Activated naive CD4-positive, alpha-beta T cell treated with anti-CD3 and anti-CD28 coated beads, Interleukin-2, amount 10 ng/mL, durations not matched to agents 7 days and 5 days (primary cell): ENCODE measurements at places on chromosomes 12 and 14.

- no peak for DNase-seq
Measured at GRCh38 chr12:100453951-100454350, 19.7 kb upstream of the NR1H4 start.

- DNase-seq, result no peak
Measured at GRCh38 chr12:12592930-12593329, 18.7 kb upstream of the CREBL2 start.

DNA sequence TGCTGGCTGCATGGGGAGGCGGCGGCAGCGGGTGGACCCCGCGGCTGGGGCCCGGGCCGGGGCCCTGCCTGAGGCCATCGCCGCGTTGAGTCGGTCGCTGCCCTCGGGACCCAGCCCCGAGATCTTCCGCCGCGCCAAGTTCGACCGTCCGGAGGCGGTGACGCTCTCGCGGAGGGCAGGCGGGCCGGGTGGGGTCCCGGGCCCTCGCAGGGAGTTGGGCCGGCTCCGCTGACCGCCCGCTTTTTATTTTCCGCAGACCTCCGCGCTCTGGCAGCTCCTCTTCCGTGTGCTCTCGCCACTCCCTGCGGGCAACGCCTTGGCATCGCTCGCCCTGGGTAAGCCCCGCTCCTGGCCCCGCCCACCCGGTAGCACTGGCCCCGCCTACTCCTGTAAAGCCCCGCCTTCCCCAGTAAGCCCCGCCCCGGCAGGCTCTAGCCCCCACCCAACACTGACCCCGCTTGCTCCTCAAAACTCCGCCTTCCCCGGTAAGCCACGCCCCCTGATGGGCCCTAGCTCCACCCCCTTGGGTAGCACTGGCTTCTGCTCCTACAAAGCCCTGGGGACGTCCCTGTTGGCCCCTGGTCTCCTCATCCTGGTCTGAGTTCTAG is 424 bp downstream of the TEDC1 start:
- DNase-seq, result peak; percentile 91

GRCh38 chr14:36238666-36239363 is 62.3 kb upstream of the PTCSC3 start:
- DNase-seq, result no peak

DNA sequence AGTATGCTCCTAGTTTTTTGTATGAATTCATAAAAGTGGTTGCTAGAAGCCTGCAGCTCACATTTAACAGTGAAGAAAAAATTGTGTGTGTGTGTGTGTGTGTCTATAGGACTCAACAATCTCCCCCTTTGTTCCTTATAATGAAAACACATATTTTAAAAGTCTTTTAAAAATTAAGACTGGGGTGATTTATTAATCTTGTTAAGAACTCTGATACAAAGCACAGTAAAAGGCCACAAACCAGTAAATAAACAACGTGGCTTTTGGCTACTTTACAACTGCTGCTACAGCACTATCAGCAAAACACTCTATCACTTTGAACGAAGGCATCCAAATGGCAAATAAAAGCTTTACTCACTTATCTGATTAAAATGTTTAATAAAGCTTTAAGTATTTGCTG is 594 bp upstream of the VCPKMT start:
- DNase-seq, result no peak

GRCh38 chr14:24364841-24365240 is 3.1 kb upstream of the NFATC4 start:
- DNase-seq, result no peak

DNA sequence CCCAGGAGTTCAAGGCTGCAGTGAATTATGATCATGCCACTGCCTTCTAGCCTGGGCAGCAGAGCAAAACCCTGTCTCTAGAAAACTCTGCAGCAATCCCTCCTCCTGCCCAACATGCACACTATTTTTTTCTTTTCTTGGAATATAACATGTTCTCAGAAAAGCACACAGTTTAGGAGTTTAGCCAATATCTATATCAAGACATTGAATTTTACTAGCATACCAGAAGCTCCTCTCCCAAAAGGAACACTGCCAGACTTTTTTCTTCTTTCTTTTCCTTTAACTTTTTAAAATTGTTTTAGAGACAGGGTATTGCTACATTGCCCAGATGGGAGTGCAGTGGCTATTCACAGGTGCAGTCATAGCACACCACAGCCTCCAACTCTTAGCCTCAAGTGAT is 107.1 kb upstream of the AEBP2 start:
- no peak for DNase-seq

DNA sequence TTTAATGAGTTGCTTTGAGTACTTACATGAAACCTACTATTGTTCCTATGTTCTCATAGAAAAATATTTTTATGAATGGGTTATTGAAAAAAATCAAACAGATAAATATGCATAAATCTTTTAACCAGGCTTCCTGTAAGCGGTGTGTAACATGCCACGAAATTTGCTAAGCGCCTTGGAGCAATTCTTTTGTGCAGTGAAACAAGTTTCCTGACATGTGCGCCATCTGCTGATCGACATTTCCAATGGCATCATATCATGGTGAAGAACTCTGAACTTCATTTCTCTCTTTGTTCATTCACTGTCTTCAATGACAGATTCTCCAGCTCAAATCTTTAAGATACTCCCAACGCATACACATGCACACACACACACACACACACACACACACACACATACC is 145.6 kb upstream of the NAV3 start:
- DNase-seq, result peak; percentile 25

- no peak for DNase-seq
Measured at GRCh38 chr14:100988011-100988410, 84.5 kb upstream of the RTL1 start.

DNA sequence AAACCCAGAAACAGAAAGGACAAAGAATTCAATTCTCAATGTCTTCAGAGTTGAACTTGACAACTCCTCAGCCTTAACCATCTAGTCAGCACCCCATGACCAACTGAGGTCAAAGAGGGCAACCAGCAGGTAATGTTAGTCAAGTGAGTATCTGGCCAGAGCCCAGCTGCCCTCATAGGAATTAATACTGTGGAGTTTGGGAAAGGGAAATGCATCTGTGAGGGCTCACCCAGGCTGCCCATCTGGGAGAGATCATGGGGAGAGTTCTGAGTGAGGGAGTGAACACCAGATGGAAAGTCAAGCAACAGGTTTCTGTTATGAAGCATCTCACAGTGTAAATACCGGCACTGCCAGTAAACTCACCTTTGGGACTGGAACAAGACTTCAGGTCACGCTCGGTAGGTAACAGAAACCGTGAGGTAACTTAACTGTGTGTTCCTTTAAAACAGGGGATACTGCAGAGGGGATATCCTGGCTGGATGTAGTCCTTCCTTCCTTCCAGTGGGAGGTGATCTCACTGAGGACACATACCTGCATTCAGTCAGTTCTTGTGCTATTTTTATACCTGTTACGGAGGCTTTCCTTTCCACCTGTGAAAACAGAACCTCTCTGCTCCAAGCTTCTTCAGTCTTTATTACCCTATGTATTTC is 94.4 kb downstream of the DAD1 start:
- no peak for DNase-seq

DNA sequence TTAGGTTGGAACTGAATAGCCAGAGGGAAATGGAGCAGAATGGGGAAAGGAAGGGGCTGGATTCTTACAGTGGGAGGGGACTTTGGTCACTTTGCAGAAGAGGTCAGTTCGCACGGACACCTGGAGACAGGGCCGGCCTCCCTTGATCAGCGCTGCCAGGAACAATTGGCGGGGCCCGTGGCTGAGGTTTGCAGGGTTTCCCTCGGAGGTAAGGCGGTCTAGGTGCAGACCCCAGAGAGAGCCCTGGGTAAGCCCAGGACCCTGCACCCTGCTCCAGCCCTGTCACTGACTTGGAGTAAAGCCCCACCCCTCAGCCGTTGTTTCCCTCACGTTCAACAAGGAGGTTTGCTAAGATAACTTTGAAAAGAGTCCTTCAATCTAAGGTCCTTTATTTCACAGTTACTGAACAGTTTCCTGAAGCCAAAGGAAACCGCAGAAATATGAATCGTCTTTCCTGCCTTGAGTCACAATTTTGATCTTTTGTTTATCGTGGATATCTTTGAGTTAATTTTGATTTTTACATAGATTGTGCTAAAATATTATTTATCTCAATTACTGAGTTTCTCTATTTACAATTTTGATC is 231.4 kb upstream of the RTL1 start:
- no peak for DNase-seq

GRCh38 chr12:105740369-105740768 is 398.4 kb downstream of the NUAK1 start:
- DNase-seq, result no peak

DNA sequence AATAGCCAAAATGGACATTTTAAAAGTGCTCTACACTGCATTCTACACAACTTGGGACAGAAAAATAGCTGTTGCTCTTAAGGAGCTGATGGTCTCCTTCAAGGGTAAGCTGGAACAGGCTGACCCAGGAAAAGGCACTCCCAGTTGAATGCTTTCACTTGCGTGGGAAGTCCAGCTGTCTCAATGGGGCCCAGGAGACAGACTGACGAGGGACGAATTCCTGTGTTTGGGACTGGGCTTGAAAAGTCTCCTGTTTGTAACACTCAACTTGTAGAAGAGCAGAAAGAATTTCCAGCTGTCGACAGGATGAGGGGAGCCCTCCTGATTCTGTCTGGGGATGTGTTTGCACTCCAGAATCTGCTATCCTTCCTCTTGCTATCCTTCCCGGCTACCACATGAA is 180.8 kb downstream of the ZFP36L1 start:
- no peak for DNase-seq

GRCh38 chr12:39682689-39683477 is 63.3 kb upstream of the ABCD2 start:
- DNase-seq, result no peak

DNA sequence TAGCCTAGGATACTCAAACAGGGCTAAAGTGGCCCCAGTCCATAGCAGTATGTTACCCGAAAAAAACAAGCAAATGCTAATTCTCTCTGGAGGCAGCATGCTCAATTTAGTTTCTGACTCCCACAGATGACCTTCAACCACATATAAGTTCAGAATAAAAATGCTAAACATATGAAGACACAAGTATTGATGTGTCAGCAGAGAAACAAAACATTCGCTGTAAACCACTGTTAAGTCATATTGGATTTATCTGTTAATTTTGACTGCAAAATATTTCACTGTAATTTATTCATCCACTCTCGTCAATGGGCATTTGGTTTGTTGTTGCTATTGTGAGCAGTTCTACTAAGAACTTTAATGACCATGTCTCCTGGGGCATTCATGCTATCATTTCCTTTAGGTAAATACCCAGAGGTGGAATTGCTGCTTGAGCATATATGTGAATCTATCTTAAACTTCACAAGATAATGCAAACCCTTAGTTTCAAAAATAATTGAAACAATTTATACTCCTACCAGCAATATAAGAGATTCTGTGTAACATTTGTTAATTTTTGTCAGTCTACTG is 36.5 kb downstream of the WBP11 start:
- no peak for DNase-seq

GRCh38 chr12:64077922-64078321 is 144.2 kb downstream of the KICS2 start:
- DNase-seq, result no peak

- no peak for DNase-seq
Measured at GRCh38 chr12:701896-702539, 38.8 kb upstream of the NINJ2 start.

DNA sequence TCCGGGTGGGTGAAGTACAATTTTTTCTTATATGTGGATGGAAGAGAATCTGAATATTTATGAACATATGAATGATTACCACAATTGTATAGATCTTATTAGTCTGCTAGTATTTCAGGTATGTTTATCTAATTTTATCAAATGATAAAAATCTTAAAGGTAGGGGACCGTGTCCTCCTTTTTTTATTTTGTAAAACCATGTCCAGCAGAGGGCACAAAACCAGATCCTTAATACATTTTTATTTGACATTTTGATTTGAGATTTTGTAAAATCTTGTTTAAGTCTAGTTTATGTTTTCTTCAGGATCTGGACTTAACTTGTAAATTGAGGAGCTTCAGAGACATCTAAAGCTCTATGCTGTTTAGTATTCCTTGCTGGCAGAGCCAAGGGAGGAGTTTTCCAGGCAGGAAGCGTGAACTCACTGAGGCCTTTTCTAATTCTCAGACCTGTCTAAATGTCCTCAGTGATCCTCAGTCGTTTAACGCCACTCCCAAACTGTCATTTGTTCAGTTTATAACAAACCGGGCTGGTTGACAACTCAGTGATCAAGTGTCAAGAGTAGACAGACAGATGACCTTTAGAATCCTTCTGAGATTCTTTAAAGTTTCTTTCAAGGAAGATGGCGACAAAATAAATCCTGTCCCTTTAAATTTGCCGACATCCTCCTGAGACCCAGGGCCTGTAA is 263.9 kb downstream of the KTN1 start:
- DNase-seq, result no peak

GRCh38 chr14:99946652-99947489 is 118.4 kb upstream of the EVL start:
- peak; percentile 62 for DNase-seq

GRCh38 chr14:89029961-89030694 is 205.7 kb downstream of the TTC8 start:
- DNase-seq, result no peak

GRCh38 chr12:99110868-99111267 is 465.8 kb downstream of the APAF1 start:
- no peak for DNase-seq

- no peak for DNase-seq
Measured at GRCh38 chr12:130482448-130482847, 144.8 kb downstream of the PIWIL1 start.

DNA sequence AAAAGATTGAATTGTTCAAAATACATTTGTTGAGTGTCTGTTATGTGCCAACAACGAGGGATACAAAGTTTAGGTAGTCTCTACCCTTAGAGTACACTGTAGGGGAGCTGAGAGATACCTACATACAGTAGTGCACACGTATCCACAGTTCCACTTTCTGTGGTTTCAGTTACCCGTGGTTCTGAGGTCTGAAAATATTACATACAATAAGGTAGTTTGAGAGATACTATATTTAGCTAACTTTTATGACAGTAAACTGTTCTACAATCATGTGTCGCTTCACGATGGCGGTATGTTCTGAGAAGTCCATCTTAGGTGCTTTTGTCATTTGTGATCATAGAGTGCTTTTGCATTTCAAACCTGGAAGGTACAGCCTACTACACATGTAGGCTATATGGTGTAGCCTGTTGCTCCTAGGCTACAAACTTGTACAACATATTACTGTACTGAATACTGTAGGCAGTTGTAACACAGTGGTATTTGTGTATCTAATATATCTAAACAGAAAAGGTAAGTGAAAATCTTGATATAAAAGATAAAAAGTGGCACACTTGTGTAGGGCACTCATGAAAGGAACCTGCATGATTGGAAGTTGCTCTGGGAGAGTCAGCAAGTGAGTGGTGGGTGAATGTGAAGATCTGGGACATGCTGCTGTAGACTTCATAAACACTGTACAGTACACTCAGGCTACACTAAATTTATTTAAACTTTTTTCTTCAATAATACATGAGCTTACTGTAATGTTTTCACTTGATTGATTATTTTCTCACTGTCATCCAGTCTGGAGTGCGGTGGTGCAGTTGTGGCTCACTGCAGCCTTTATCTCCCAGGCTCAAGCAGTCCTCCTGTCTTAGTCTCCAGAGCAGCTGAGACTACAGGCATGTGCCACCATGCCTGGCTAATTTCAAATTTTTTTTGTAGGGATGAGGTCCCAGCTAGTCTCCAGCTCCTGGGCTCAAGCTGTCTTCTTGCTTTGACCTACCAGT is 4.0 kb downstream of the CPSF6 start:
- no peak for DNase-seq
